Fibroblast of pulmonary artery (primary cell): ENCODE measurements at places on chromosomes 2 and 18.

DNA sequence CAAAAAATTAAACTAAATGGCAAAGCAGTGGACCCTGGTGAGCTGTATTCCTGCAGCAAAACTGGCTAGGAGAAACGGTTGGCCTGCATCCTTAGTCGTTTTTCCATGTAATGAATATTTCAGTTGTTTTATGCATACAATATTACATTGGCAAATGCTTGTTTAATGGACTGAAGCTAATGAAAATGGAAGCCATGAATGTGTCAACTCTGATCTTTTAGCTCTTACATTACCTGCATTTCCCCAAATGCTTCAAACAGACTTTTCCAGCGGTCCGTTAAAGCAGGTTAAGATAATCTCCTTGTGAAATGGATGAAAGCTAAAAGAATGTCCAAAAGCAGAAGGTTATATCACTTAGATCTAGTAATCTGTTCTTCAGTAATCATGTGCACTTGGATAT is 686.3 kb upstream of the SETBP1 start:
- no peak for DNase-seq

GRCh38 chr2:144333143-144333555 is 186.8 kb downstream of the ZEB2 start:
- no peak for DNase-seq

- peak; percentile 48 for DNase-seq
These were observed 54.3 kb downstream of the RAB10 start for GRCh38 chr2:26088038-26088643.

- peak; percentile 65 for DNase-seq
These were observed 258.3 kb downstream of the SS18 start for GRCh38 chr18:25832001-25832604.

DNA sequence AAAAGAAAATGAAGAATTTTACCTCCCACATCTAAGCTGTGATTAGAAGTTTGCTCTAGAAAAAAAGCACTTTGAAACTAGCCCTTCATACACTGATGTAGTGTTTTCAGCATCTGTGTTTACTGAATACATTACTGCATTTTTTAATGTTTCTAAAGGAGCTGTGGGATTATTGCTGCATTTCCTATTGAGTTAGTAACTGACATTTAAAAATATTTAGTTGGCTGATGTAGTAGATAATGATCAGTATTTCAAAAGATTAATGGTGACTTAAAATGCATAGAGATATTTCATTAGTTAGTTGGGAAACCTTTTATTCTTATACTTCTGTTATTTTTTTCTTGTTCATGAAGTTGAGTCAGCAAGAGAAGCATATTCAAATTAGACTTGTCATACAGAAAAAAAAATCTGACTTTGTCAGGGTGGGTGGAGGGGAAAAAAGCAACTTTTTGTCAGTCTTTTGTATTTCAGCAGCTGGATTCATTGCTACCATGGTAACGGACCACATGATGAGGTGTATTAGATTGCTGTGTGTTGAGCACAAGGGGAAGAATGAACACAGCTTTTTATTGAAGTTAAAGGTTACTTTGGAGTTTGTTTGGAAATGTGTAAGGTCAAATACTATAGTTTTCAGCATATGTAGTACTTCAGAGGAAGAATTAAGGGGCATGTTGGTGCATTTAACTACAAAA is at the start of gene DTNA:
Gene DTNA (plus strand): TSS at position 549 of the 692 bp plus-strand sequence. CDS start 45,679 bp downstream, outside the sequence.
- DNase-seq: peak; percentile 97

GRCh38 chr2:189116979-189117378 is 62.6 kb downstream of the COL5A2 start:
- peak; percentile 34 for DNase-seq

DNA sequence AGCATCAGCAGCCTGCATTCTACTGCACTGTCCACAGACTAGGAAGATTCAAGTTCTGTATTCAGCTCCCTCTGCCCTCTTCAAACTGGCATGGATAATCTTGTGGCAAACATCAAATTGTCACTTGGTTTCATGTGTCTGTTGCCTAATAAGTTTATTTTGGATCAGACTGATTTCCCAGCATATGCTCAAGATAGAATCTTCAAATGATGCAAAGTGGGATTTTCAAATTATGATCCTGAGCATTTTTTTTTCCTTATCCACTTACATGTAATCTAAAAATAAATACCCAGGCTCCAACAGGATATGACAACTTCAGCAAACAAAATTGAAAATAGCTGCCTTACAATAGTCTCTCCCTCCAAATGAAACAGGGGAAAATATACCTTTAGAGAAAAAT is 160.9 kb upstream of the VRK2 start:
- DNase-seq: no peak

DNA sequence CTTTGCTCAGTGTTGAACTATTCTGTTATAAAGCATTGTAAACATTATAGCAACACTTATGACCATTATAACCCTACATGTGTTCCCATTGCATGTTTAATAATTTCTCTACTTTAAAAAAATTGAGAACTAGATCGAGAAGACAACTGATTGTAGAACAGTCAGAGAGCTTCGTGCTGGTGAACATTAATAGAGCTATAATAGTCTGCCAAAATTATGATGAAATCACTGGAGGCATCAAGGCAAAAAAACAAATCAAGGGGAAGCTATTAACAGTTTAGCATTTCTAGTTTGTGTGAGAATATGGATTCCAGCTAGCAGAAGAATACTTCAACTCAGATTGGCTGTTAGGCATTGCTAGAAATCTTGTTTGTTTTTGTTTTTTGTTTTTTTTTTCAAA is 284.2 kb downstream of the CAMKMT start:
- DNase-seq: no peak

DNA sequence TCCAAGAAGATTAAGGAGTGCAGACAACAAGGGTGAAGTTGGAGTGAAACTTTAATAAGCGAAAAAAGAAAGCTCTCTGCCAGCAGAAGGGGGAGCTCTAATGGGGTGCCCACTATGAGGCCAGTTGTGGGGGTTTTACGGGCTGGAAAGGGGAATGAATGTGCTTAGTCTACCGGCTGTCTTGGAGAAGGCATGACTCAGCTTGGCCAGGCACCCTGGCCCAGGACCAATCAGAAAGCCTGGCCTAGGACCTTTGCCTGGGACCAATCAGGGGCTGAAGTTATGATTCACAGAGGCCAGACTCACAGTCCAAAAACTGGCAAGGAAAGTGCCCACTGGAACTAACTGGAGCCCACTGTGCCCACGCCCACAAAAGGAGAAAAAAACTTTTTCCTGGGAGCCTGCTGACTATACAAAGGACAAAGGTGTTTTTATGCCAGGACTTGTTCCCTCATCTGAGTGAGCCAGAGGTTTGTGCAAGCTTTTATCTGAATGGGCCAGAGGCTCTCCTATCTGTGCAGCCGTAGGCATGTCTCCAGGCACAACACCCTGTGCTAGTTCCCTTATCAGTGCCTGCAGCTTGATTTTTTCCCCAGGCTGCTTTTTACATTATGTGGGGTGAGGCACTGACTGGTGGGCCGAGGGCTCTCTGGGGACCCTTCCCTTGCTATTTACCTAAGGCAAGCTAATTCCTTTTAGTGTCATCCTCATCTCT is 18.6 kb downstream of the CMPK2 start:
- DNase-seq: no peak

DNA sequence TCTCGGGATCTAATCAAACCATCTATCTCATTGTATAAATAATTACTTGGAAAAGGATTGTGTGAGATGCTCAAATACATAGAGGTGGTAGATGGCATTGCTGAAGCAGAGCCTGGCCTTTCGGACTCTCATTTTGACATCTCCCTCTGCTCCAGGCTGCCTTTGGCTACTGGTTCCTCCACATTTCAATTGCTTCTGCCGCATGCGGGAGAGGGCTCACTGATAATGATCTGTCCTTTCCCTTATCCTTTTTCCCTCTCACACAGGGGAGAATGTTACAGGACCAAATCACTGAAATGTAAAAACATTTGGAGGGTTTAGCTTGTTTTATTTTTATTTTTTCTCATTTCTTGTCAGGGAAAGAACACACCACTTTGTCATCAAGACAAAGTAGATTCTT is 380.6 kb upstream of the UBE2E3 start:
- DNase-seq: no peak

DNA sequence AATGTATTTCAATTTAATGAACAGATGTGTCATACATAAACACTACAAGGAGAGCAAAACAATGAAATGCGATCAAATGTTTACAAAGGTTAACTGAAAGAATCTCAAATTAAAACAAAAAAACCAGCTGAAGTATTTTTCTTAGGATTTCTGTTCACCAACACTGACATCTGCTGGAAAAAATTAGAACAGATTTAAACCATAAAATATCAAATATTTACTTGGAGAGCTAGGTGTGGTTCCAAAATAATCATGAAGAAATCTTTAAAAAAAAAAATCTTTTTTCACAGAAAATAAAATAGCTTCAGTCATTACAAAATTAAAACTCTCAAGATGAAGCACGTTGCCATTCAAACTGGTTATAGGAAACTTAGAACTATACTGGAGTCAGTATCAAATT is 13.8 kb downstream of the MMADHC start:
- DNase-seq: peak; percentile 16

GRCh38 chr18:32289483-32290075 is 99.7 kb downstream of the MEP1B start:
- peak; percentile 86 for DNase-seq

GRCh38 chr2:178496049-178496448 is 15.8 kb downstream of the PLEKHA3 start:
- DNase-seq: no peak

- DNase-seq: no peak
These were observed 16.3 kb downstream of the CNDP2 start for GRCh38 chr18:74512321-74513053.

DNA sequence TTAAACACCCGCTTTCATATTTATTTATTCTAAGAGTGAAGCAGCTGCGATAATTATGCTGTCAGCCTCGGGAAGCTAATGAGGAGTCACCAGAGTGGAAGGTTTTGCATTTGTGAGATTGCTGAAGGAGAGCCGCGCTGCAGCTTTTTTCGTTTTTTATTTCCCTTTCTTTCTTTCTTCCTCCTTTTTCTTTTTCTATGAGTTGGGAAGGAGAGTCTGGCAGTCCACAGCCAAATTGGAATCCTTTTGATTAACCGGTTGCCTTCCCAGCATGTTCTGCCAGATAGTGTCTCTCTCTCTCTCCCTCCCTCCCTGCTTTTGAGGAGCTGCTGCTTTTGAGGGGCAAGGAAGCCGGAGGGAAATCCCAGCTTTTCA is 82.1 kb downstream of the CDK15 start:
- no peak for DNase-seq

DNA sequence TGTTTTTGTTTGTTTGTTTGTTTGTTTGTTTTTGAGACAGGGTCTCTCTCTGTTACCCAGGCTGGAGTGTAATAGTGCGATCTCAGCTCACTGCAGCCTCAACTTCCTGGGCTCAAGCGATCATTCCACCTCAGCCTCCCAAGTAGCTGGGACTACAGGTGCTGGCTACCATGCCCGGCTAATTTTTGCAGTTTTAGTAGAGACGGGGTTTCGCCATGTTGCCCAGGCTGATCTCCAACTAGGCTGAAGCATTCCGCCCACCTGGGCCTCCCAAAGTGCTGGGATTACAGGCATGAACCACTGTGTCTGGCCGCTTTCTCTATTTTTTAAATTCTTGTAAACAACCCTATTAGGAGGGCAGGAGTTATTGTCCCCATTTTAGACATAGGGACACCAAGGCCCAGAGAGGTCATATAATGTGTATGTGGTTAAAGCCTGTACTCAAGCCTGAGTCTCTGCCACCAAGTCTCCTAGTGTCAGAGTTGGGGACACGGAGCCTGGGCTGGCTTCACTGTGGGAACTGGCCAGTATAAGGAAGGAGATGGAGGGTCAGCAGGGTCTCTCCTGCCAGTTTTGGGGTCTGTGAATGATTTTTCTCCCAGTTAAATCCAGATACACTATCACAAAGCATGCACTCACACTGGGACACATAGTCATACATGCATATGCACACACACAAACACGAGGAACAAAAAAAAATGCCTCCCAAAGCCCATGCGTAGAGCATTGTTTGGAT is 27.5 kb upstream of the MCFD2 start:
- DNase-seq: no peak
